ENCODE measurements at places on chromosomes 11 and 22.

GRCh38 chr11:63277345-63277943 is 34.0 kb upstream of the SLC22A25 start:
- DNase-seq, result peak; percentile 59

GRCh38 chr22:33914131-33914530 is 6.1 kb downstream of the LARGE1 start:
- no peak for DNase-seq

DNA sequence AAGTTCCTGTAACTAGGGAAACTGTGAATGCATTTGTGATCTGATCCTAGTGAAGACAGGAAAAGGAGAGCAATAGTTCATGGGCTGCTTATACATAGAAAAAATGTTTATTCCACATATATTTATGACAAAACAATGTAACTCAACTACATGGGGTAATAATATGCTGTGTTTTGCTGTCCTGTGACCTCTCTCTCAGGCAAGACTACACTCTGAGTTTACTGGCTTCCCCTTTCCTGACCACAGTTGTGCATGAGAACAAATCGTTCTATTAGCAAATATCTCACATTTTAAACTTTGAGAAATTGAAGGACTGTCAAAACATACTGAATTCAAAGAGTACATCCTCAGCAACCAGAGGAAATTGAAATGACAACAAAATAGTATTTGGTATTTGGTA is 161.9 kb upstream of the TRPC6 start:
- no peak for DNase-seq

- no peak for DNase-seq
These were observed 35.8 kb upstream of the MYRF start for GRCh38 chr11:61716478-61717285.

DNA sequence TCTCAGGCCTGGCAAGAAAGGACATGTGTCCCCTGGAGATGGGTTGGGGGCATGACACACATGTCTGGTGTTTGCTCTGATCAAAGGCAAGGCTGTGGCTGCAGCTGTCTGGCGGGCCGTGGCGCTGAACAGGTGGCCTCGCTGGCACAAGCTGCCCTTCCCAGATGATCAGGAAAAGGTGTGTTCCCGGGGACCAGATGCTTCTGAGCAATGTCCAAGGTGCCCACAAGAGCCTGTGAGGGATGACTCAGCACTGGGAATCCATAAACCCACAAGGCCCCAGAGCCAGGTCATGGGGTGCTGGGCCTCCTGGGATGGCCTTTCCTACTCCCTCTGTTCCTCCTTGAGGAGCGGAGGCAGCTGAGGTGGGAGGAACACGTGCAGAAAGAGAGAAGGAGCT is 9.7 kb upstream of the LRP5 start:
- peak; percentile 100 for DNase-seq

- DNase-seq, result no peak
These were observed 22.2 kb upstream of the PICK1 start for GRCh38 chr22:38034884-38035529.

- no peak for DNase-seq
These were observed 11.1 kb downstream of the SREBF2 start for GRCh38 chr22:41844036-41844435.

- DNase-seq, result no peak
These were observed 12.2 kb upstream of the TMEM184B start for GRCh38 chr22:38285018-38285417.

DNA sequence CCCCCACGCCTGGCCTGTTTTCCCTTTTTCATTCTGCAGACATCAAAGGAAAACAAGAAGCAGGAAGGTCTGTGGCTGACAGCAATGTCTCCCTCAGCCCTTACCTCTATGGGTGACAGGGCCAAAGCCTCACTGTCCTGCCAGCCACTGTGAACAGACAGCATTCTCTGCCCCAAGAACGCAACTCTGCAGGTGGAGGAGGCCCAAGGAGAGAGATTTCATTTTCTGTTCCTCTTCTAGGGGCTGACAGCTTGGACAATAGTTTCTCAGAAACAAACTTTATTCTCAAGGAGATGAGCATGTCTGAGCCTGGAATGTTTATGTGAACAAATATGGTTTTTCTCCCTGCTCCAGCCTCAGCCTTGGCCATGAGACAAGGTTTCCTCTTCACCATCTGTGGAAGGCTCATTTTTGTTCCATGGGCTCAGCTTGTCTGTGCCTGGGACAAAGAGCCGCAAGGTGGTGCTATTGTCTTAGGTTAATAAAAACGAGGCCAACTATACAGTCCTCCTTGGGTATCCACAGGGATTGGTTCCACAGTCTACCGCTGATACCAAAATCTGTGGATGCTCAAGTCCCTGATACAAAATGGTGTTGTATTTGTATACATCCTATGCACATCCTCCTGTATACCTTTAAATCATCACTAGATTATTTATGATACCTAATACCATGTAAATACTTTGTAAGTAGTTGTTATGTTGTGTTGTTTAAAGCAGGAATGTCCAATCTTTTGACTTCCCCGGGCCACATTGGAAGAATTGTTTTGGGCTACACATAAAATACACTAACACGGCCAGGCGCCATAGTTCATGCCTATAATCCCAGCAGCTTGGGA is 5.8 kb downstream of the PIWIL3 start:
- DNase-seq, result peak; percentile 70

DNA sequence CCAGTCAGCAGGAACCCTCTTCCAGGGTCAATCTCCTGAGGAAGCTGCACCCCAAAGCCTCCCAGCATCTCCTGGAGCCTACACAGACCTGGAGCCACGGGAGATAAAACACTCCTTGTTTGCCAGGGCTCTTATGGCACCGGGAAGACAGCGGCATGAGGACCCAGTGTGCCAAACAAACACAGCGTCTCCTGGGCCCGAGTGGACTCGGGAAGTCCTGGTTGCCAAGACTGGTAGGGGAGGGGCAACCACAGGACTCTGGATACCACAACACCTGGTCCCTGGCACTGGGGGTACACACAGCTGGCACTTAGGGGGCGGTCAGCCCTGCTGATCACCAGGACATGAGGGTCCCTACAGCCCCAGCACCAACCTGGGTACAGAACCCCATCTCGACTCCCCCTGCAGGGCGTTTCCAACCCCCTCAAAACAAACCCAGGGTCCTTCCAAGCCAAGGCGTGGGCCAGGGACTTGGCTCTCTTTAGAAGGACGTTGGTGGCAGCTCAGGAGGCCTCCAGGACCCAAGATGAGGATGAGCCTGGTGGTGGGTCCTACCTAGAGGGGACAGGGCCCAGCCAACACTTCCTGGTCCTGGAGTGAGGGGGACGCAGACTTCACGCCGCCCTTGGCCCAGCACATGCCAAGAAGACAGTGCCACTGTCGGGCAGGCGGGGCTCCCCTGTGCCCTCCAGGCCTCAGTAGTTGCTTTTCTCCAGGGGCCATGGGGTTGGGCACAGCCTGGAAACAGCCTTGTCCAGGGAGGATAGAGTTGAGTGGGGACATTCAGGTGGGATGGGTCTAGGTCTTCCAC is 85.0 kb downstream of the CELSR1 start:
- DNase-seq, result no peak

DNA sequence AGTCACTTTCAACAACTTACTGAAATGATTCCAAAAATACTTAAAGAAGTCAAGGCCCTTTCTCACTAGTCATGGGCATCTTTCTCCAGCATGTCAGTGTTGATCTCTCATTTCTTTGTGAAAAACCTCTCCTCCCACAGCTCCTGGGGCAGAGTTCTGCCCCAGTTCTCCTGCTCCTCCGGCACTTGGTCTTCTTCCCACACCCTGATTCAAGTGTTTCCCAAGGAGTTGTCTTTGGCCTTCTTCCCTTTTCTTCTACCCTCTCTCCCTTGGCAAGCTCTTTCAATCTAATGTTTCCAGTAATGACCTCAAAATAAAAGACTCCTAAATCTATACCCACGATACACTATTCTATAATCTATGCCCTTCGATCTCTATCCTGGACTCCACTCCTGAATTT is 42.1 kb upstream of the CCDC34 start:
- DNase-seq, result no peak

GRCh38 chr11:17443000-17443399 is 33.6 kb downstream of the ABCC8 start:
- no peak for DNase-seq

Measured in DMS53 (cell line).